Stimulated activated CD8-positive, alpha-beta memory T cell treated with anti-CD3 and anti-CD28 coated beads, Interleukin-15, amount 100 ng/mL, for 4 hours (primary cell): ENCODE measurements at places on chromosomes 13 and 19.

DNA sequence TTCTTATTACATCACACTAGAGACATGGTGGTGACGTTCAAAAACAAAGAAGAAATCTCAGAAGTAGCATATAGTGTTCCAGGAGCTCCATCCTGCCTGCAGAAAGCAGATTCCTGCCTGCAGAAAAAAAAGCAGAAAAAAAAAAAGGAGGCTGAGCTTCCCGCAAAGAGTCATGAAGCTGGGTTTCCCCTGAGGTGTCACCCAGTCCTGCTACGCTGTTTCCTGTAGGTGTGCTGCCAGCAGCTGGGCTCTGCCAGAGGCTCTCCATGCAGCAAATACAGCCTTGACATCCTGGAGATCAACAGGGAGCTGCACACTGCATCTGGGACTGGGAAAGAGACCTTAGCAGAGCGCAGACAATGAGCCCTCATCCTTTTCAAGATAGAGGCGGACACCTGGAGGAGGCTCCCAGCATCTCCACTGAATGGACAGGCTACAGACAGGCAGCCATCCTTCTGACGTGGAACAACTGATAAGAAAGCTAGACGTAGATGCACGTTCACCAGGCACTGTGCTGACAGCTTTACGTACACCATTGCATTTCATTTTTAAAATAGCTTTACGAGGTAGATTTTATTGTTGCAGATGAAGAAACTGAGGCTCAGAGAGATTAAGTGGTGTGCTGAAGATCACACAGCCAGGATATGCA is 350.9 kb downstream of the FOXO1 start:
- DNase-seq: no peak

GRCh38 chr13:107192289-107192688 is 624.4 kb upstream of the ARGLU1 start:
- DNase-seq: no peak

GRCh38 chr13:44576351-44577235 is 463 bp upstream of the TSC22D1 start:
- DNase-seq: peak; percentile 15

DNA sequence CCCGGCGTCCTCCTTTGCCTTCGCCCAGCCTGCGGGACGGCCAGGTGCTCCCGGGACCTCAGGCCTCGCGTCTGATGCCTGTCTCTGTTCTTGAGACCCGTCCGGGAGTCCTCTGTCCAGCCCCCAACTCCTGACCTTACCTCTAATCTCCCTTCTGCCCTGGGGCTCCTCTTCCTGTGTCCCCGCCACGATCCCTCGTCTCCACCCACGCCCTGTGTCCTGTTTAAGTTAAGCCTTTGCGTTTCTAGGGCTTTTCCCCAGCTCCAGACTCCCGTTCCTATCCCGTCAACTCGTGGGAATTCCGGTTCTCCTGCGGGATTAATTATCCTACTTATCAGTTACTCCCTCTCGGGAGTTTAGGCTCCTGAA is 686 bp downstream of the LENG8 start:
- DNase-seq: no peak

DNA sequence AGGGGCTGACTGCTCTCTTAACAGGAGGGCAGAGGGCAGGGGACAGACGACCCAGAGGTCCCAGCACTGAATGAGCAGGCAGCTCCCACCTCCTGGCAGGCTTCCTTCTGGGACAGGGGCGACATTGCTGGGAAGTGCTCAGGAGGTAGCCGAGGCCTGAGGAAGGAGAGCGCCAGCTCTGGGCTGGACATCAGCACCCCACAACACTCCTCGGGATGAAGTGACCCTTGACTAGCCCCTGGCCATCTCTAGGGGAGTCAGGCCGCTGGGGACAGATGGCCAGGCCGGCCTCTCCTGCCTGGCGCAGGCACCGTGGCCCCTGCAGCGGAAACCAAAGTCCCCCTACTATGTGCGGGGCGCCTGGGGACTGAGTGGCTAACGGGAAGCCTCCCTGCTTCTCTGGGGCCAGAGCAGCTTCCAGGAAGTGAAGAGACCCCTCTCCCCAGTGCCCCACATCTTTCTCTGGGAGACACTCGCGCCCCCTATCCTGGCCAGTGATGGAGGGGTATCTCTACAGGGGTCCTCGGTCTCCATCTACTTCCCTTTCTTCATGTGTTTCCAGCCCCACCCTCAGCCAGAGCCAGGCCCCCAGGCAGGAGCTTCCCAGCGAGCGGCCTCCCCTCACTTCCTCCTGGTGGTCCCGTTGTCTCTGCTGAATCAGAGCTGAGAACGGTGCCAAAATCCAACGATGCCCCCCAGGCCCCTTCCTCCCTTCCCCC is 10.1 kb downstream of the PRR36 start:
- DNase-seq: no peak

DNA sequence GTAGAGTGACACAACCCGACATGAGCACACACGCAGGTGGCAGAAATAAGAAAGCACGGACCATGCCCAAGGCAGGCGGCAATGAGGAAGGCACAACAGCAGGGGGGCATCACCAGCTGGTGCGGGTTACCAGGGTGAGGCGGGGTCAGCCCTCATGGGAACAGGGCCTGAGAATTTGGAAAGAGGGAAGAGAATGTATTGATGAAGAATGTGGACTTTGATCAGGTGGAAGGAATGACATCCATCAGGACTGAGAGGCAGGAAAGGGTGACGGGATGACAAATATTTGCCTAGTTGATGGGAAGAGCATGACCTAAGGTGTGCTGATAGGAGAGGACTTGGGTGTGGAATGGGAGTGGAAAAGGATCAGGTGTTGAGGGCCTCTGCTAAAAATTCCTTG is 177.5 kb downstream of the ABCC4 start:
- no peak for DNase-seq

- no peak for DNase-seq
Measured at GRCh38 chr13:46296115-46296822, 84.5 kb downstream of the LRRC63 start.

- no peak for DNase-seq
Measured at GRCh38 chr19:6828698-6829633, 56.5 kb downstream of the VAV1 start.

- no peak for DNase-seq
Measured at GRCh38 chr13:21871382-21871781, 200.5 kb downstream of the FGF9 start.
